ENCODE measurements at places on chromosomes 16 and 17.

DNA sequence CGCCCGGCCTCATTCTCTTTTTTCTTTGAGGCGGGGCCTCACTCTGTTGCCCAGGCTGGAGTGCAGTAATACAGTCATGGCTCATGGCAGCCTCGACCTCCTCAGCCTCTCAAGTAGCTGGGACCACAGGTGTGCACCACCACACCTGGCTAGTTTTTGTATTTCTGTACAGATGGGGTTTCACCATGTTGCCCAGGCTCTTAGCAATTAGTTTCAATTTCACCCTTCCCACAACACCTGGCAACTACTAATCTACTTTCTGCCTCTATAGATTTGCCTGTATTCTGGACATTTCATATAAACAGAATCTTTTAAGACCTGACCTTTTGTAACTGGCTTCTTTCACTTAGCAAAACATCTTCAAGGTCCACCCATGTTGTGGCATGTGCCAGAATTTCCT is 8.0 kb upstream of the NT5M start:
- no peak for DNase-seq

- DNase-seq: no peak
These were observed 82.3 kb downstream of the CMIP start for GRCh38 chr16:81526935-81527334.

DNA sequence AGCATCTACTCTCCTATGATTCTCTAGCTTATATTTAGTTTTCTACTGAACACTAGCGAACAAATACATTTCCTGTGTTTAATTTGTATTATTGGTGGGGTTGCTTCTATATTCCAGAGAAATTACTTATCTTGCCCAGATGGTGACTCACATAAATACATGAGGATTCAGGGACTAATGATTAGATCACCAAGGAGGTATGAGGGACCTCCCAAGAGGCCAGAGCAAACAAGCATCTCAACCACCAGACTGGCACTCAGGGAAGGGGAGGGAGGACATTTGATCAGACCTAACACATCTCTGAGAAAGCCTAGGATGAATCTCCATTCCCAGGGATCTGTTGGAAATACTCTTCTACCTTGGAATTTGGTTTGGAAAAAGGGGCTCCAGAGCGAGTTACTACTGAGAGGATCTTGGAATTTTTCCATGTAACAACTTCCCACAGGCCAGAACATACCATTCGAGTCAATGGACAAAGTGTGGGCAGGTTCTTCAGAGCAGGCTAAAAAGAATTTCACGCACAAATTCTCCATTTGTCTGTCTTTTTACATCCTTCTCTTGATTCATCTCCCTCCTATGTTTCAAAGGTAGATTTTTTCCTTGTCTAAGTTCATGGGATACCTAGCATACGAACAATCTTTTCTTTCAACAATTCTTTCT is 262.6 kb upstream of the MYOCD start:
- DNase-seq: no peak

GRCh38 chr16:85017151-85017550 is 5.8 kb upstream of the ZDHHC7 start:
- peak; percentile 95 for DNase-seq

DNA sequence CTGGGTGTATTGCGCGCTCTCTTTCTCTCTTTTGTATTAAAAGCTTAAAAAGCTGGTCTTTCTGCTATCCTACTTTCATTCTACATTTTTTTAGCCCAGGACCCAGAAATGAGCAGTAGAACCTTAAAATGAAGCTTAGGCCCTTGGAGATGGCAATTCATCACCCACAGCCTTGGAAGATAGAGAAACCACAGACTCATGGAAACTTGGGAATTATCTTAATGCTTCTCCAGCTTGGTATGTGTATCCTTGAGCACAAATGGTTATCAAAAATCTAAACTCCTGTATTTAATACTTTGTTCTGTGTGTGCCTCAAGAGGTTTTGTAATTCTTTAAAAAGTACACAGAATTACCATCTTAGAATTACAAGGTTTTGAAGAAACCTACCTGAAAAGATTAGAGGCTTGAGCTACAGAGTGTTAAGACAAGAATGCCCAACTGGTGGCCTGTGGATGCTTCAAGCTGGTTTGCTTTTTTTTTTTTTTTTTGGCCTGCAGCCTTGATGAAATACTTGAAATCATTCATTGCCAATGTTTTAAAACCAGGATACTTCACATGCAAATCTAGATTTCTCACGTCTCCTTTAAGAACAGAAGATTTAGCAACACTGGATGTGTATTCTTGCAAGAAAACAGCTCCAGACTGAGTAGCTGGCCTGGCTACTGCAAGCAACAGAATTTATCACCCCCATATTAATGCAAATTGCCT is 105.0 kb downstream of the XYLT1 start:
- no peak for DNase-seq

DNA sequence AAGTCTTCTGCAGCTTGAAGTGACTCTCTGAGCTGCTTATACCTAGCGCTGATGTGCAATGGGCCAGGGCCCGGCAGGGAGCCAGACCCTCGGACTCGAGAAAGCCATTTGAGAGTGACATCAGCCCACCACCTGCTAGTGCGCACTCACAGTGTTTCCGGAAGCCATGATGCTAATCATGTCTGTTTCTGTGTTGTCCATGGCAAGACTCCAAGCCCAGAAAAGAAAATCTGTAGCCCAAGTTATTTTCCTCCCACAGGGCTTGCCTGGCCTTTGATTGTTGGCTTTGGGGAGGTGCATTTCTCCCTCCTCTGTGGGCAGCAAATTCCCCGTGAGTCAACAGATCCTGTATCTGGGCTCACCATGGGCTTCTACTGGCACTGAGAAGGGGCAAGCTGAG is 1.8 kb upstream of the CDRT4 start:
- DNase-seq: no peak

DNA sequence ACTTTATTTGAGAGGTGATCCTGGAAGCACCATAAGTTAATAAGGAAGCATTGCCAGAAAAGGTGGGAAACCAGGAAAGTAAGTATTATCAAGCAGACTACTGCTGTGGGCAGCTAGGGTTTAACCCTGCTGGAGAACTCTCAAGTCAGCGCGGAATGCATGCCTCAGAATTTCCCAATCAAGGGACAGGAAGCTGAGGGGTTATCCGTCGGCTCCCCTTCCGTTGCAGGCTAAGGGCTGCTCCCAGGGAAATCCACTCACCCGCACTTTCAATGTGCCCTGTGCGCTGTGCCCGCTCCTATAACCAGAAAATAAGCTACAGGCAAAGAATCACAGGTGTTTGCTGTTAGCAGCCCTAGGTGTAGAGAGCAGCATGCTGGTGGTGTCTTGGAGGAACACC is 138.5 kb upstream of the CACNG3 start:
- DNase-seq: no peak

GRCh38 chr17:48240562-48241130 is 133.1 kb downstream of the SNX11 start:
- no peak for DNase-seq

- DNase-seq: no peak
These were observed 34.4 kb upstream of the ZNF750 start for GRCh38 chr17:82874011-82874835.

GRCh38 chr17:44738214-44738906 is 20.4 kb upstream of the ADAM11 start:
- no peak for DNase-seq

- DNase-seq: no peak
These were observed at the start of gene CYGB for GRCh38 chr17:76537578-76538280. Gene CYGB (minus strand): TSS chr17:76537709. CDS start chr17:76537542, 167 bp downstream.

GRCh38 chr16:30352488-30353401 is 2.4 kb downstream of the CD2BP2 start:
- DNase-seq: no peak

DNA sequence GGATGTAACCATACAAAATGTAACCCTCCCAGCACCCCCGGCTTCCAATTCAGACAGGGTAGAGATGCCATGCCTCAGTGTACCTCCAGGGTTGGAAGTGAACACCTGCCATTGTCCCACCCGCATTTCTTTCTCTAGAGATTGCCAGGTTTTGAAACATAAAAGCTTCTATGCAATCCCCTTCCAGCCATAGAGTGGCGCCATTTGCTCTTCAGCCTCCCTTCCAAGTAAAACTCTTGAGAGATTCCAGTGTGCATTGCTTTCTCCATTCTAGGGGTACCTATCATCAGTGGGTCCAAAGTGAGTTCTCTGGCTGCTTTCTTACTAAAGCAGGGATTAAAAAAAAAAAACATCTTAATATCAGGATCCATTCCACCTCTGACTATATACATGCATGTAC is 133.1 kb upstream of the RPL38 start:
- no peak for DNase-seq

DNA sequence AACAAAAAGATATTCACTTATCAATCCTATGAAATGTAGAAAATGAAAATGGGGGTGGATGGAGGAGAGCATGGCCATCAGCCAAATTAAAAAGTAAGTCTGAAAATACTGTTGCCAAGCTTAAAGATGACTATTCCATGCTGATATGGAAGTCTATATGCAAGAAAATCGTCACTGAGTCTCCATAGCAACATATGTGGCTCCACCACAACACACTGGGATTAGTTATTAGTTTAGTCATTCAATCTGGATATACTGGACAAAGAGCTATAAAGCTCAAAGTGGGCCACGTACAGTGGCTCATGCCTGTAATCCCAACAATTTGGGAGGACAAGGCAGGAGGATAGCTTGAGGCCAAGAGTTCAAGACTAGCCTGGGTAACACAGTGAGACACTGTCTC is 24.7 kb upstream of the PSMD7 start:
- DNase-seq: no peak

DNA sequence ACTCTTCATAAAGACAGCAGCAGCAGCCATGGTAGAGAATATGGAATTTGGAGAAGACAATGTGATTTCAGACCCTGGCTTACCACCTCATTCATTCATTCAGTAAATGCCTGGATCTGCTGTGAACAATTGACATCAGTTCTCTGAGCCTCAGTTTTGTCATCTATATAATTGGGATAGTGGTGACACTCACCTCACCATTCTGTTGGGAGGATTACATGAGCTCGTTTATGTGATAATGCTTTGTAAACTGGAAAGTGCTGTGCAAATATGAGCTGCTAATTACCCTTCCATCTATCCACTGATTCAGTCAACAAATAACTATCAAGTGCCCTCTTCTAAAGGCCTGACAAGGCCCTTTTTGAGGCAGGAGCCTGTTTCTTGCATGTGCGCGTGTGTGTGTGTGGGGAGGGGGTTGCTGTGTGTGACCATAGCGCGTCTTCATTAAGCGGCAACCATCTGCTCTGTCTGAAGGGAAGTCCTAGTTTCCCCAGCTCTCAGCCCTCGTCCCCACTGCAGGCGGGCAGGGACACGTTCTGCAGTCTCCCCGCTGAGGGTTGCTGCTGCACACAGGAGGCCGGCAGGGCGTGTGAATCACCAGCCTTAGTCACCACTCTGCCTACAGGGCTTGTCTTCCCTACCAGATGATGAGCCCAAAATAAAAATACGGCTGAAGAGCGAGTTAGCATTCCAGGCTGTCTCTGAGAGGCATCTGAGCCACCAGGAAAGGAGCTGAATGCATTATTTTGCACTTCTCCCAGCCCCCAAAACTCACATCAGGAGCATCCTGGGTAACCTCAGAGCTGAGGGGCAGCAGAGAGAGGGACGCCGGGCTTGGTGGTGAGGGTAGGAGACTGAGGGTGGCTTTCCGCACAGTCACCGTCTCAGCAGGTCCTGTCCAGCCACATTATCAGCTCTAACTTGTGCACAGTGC is 19.9 kb downstream of the ARL4D start:
- DNase-seq: peak; percentile 82

GRCh38 chr16:842711-843560 is 42.4 kb upstream of the GNG13 start:
- no peak for DNase-seq

DNA sequence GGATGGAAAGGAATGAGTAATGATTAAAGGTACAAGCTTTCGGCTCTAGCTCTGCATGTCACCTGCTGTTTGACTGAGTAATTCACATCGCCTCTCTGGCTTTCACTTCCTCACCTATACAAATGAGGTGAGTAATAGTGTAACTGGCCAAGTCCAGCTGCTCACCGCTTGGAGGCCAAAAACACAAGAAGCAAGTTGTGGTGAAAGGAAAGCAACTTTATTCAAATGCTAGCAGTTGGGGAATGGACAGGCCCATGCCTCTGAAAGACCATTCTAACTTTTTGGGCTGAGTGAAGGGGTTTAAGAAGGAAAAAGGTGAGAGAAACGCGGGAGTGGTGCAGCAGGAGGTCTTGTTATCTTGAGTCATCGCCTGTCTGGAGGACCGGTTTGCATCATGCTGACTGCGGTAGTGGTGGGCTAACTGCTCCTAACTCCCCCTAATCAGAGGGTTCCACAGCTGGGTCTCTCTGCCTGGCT is 45.7 kb upstream of the CSNK2A2 start:
- DNase-seq: no peak

GRCh38 chr16:79599837-79600637 is 500 bp downstream of the MAF start:
- DNase-seq: peak; percentile 72

- no peak for DNase-seq
These were observed 45.5 kb downstream of the ZCCHC14 start for GRCh38 chr16:87447323-87447722.

Data from suppressor macrophage treated with lipopolysaccharide for 1 hour (primary cell).